ENCODE measurements at places on chromosomes 1 and 21. TPM values are rescaled to one million over a fixed set of nuclear protein-coding genes. Genes with fewer than 3 reads are reported as not detected.

DNA sequence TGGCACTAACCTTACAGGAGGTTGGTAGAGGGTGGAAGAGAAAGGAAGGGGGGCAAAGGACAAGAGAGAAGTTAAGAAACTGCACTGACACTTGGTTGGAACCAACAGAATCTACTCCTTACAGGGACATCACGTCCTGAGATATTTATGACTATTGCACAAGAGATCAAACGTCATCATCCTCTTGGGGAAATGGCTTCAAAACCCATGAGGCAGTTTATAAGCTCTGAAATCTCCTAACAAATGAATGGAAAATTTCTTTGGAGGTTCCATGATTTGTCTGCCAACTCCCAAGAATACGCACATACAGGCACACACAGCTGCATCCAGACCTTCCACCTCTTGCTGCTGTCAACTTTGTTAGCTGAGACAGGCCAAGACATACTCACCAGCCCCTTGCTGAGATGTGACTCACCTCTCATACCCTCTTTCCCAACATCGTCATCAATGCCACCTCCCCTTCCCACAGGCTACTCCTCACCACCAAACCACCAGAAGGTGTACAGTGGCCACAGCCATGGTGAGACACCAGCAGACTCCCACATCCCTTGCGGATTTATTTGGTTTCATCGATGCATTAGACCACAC is 135.5 kb downstream of the SETD4 start:
- no peak overlapping the region for H3K27ac ChIP-seq
- H3K27me3 ChIP-seq, result peaks cover 57% of the 10 kb centered on the region
- H3K4me3 ChIP-seq, result no peak overlapping the region

- no peak for DNase-seq
- H3K4me1 ChIP-seq, result peaks cover 2% of the 10 kb centered on the region
- peaks cover 68% of the 10 kb centered on the region for H3K27me3 ChIP-seq
- no peak overlapping the region for H3K27ac ChIP-seq
Measured at GRCh38 chr1:6166655-6167390, 13.3 kb downstream of the CHD5 start.

- no peak overlapping the region for H3K4me3 ChIP-seq
- H3K27ac ChIP-seq, result no peak overlapping the region
- H3K27me3 ChIP-seq, result peaks cover 36% of the 10 kb centered on the region
- no peak for DNase-seq
- H3K36me3 ChIP-seq, result peaks cover 4% of the 10 kb centered on the region
- peaks cover 9% of the 10 kb centered on the region for H3K4me1 ChIP-seq
Measured at GRCh38 chr1:39788426-39788757, 273 bp downstream of the BMP8B start.

PRR9 gene
- total RNA-seq, result not detected

GRCh38 chr21:35818597-35818996 is 241.7 kb downstream of the SETD4 start:
- no peak overlapping the region for H3K27ac ChIP-seq
- no peak overlapping the region for H3K4me3 ChIP-seq
- peaks cover 2% of the 10 kb centered on the region for H3K4me1 ChIP-seq
- H3K36me3 ChIP-seq, result peaks cover 3% of the 10 kb centered on the region

DNA sequence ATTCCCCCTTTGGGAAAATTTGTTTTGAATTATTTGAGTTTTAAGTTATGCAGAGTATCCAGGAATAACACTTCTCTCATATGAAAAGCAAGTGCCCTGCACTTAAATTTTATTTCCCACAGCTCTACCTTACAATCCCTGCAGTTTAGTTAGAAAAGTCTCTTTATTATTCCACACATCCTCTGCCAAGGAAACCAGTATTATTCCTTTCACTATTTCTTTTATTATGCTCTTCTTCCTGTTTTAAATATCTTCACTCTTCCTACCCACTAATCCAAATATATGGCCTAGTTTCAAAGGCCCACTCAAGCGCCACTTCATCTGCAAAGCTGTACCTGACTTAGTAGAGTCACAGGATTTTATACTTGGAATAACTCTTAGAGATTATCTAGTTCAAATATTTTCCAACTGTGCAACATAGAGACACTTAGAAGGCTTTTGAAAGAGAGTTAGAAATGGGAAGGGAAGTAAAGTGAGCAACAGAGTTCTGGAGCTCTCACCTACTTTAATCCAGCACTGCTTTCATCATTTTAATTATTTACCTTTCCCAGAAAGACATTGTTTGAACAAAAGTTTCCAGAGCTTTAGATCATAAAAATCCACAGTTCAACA is 97.2 kb upstream of the LYPLAL1 start:
- H3K27me3 ChIP-seq, result no peaks in the 10 kb centered on the region
- no peak overlapping the region for H3K27ac ChIP-seq
- no peak overlapping the region for H3K4me3 ChIP-seq
- no peaks in the 10 kb centered on the region for H3K36me3 ChIP-seq
- no peak for DNase-seq
